ENCODE measurements at places on chromosomes 4 and X.

GRCh38 chr4:140250989-140251552 is 97.1 kb upstream of the MAML3 start:
- DNase-seq, result no peak

GRCh38 chr4:86482306-86483172 is 111.6 kb upstream of the PTPN13 start:
- DNase-seq, result no peak

DNA sequence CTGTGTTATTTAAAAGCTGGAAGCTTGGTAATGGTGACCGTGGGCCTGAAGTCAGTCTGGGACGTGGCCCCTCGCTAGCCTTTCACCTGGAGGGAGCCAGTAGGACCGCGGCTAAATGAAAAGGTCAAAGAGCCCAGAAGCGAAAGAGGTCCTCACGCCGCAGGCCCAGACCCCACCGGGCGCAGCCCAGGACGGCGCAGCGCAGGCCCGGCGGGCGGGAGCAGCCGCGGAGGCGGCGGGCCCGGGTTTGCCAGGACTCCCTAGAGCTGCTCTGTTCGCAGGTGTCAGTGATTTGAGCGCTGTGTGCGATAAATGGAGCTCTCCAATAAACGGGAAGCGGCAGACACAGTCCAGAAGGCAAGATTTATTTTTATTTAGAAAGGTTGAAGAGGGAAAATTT is 56.2 kb upstream of the STIM2 start:
- DNase-seq, result no peak

DNA sequence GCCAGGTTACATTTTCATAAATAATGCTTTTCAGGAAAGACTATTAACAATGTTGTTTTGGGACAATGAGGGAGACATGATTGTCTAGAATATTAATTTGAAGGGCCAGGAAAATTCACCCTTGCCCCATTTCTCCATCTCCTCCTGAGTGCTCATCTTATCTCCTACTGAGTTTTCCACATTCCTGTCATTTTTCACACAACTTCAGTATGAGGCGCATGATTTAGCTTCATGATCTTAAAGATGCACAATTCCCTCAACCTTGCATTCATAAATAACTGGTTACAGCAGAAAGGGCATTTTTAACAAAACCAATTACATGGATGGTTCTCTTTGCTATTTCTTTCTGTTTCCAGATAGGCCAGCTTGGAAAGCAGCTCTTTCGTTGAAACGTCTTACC is 1699.2 kb upstream of the IGFBP7 start:
- DNase-seq, result no peak

DNA sequence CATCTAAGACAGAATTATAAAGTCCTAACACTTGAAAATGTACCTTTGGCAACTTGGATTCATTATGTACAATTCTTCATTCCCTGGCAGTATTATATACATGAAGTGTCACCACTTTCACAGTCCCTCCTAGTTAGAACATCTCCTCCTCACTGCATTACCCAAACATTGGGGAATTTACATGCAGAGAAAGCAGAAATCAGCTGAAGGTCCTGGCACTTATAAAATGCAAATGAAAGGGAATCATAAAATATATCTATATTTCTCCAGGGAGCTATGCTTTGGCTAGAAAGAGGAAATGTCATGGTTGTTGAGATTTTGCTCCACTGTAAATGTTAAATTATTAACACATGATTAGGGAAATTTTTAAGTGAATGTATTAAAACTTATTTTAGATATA is 835.6 kb upstream of the SLIT2 start:
- no peak for DNase-seq

- DNase-seq, result no peak
These were observed at the start of gene KLF8 for GRCh38 chrX:56232221-56233082. KLF8 (plus strand) TSS chrX:56232356; CDS start chrX:56233335, 979 bp downstream.

DNA sequence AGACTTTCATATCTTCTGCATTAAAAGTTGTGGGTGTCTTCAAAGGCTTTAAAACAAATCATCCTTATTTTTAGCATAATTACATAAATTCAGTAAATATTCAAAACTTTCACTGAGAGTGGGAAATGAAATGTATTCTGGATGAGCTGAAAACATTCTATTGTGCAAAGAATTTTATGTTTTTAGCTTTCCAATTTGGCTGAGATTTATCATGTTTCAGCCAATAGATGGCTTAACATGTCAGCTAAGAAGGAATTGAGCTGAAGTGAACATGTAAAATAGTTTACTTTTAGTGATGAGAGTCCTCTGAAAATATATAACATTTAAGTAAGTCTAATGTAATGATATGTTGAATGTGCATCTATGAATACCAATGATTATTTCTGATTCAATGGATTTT is 213.5 kb upstream of the GIMD1 start:
- DNase-seq, result no peak

GRCh38 chrX:6813836-6814370 is 279.0 kb upstream of the VCX3A start:
- DNase-seq, result no peak

- no peak for DNase-seq
These were observed 101.9 kb upstream of the SLC7A11 start for GRCh38 chr4:138344054-138344453.

DNA sequence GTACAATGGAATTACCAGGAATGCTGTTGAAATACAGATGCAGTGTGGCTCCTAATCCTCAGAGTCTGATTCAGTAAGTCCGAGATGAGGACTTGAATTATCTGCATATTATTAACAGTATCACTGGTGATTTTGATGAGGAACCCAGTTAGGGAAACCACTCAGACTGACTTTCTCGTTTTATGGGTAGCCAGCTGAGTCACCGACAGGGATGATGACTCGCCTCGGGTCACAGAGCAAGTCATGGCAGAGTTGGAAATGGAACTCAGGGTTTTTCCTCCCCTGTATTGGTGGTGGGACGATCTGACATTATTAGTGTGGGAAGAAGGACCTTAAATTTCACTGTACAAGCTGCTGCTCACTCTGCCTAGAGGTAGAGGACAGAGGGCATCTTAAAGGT is 51.3 kb downstream of the RTL9 start:
- DNase-seq, result no peak

DNA sequence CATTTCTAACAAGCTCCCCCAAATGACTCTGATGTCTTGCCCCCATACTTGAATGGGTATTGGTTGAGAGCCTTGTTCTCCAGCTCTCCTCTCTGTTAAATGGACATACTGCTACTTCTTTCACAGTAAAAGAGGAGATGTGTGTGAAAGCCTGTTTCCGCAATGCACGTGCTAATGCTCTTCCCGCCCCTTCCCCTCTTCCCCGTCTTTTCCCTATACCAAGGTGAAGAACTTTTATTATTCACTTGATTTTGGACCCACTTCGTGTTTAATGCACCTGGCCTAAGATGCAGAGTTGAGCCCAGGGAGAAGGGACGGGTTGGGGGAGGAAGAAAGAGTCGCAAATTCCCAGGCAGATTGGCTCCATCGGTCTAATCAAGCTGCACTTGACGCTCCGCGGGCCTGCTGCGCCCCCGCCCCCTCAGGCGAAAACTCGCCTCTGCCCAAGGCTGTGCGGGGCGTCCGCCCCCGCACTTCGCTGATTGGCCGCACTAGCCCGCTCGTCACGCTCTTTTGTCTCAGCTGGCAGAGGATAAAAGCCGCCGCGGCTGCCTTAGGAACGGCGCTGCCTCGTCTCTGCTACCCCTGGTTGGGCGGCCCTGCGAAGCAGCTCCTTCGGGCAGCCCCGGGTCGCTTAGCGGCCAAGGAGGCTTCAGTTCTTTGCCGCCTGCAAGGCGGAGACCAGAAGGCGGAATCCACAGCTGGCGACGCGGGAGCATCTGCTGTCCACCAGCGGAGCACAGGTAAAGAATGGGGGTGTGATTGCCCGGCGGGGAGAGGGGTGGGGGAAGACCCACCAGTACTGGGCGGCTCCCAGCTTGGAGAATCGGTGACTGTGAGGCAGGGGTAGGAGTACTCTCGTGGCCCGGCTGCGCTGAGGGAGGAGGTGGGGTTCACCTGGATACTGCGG is at the start of gene ZCCHC12:
ZCCHC12 (plus strand) TSS at position 562 of the 910 bp plus-strand sequence. CDS start 1,421 bp downstream, outside the sequence.
- DNase-seq, result no peak

- no peak for DNase-seq
These were observed 242.4 kb upstream of the TLL1 start for GRCh38 chr4:165630671-165631070.

GRCh38 chr4:166301266-166301665 is 428.2 kb downstream of the TLL1 start:
- no peak for DNase-seq

DNA sequence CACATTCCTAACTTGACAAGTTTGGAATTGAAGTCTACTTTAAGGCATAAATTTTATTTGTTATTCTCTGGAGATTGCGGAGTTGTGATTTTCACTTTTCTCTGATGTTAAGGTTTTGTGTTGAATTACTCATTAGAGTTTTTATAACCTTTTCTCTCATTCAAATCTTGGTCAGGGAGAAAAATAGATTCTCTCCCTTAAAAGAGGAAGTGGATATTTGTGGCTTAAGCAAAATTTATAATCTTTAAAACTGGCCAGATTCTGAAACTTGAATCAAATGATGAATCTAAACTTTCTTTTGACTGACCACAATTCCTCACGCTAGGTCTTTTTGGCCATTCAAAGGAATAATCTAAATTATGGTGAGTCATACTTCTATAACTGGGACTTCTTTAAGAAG is 361.4 kb downstream of the TEX13C start:
- DNase-seq, result no peak

DNA sequence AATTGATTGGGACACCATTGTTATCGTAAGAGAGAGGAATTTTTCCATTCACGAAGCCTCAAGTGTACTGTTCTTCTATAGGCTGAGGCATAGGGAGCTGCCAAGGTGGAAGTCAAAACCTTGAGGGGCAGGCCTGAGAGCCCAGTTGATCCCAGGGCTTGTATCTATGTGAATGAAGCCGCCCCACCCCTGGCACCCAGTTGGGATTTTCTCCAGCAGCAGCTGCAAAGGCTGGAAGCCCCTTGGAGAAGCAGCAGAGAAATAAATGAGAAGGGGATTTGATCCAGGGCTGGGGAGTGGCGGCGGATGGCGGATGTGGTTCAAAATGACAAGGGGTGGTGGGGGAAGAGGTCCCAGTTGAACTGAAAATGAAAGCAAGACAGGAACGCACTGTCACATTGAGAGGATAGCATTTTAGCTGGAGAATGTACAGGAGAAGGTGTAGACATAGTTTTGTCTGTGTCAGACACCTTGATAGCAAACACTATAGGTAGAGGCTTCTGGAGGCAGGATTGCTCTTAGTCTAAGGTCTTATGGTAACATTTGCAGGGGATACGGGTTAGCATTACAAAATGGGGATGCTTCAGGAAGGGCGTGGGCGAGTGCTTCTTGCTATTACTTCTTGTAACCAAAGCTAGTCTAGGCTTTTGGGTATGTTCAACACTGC is 32.6 kb downstream of the DOCK11 start:
- DNase-seq, result peak; percentile 8

DNA sequence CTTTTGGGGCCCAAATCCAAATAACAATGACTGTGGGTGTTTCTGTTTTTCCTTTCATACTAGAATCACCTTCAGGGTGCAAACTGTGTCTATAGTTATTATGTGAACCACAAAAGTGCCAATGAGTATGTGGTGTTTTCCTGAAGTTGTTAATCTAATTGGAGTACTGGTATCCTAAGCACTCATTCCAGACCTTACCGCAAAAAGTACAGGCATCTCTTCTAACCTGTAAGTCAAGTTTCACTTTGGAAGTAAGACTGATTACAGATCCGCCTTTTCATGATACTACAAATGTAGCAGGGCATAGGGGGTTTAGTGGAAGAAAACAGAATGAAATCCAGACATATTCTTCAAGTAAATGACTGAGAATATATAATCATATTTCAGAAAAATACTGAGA is 16.1 kb downstream of the COQ2 start:
- DNase-seq, result no peak

DNA sequence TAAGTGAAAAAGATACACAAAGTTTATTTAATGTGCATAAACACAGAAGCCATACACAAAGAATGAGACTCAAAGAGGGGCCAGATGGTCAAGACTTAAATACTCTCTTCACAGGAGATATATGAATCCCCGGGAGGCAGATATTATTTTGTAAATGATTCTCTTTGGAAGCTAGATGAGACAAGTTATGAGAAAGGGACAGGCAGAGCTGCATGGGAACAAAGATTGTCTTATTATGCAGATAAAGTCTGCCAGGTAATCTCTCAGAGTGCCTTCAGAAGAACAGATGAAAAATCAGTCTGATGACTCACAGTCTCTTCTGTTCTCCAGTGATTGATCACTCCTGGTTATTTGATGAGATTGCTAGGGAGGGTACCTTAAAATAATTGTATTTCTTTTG is 89.0 kb downstream of the NAF1 start:
- DNase-seq, result no peak

DNA sequence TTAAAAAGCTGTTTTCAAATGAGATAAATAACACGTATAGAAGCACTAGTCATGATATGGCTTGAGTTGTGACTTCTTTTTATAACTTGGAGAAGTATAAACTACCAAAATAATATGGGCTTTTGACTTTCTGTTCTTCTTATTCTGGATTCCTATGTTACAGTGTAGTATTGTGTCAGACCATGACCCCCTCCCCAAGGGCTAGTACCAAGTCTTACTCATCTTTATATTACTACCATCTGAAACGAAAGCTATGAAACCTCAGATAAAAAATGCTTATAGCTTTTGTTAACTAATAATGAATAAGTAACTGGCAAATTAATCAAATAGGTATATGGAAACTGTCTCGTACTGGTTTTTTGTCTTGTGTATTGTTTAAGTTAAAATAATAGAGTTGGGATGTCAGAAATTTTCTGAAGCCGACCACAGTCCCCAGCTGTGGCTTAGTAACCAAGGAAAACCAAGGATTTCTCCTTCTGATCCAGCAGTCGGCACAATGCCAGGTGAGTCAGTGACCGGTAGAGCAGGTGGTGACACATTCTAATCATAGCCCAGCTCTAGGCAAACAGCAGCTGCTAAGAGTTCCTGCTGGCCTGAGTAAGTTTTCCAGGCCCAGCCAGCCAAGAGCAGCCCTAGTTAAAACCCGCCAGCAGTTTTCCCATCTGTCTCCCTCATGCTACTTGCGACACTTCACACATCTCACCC is 163.3 kb upstream of the PRDX4 start:
- no peak for DNase-seq

DNA sequence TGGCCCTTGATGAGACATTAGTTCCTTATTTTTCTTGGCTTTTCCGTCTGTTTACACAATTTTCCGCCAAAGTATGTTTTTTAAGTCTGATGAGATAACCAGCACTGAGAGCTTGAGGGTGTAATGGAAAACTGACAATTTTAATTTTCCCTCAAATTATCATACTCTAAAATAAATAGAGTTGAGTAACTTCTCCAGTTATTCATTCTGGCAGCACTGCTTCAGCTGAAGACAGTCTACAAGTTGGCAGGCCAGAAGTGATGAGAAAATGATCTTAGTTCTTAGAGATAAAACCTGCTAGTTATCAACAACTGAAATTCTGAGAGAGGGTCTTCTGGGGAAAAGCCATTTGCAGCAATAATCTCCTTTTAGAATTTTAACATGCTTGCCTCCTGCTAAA is 241.6 kb upstream of the TET2 start:
- DNase-seq, result no peak

GRCh38 chr4:168319486-168320019 is 1.0 kb upstream of the DDX60 start:
- no peak for DNase-seq

DNA sequence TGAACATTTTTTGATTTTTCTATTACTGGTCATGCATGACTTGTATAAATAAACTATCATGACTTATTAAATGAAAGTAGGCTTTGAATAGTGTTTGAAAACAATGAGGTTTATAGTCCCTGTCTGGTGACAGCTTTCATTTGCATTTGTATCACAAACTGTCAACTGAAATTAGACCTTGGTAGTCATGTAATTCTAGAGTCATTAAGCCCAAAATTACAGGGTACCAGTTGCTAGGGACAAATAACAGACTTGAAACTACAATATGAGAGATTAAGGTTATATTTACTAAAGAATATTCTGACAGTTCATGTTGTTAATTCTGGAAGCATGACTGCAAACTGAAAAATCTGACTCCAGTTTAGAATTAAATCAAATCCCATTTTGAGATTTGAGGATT is 9.2 kb upstream of the VAMP7 start:
- no peak for DNase-seq

Data from bone marrow (tissue), 2 donors.